Ovary (tissue), 10 donors: ENCODE measurements at places on chromosomes 11 and 22. TPM values are rescaled to one million over a fixed set of nuclear protein-coding genes. Genes with fewer than 3 reads are reported as not detected.

Gene CADM1
- 16.3 TPM for total RNA-seq

- no peak for DNase-seq
- no peaks in the 10 kb centered on the region for H3K27me3 ChIP-seq
- H3K4me1 ChIP-seq: peaks cover 9% of the 10 kb centered on the region
- no peak overlapping the region for H3K27ac ChIP-seq
- H3K4me3 ChIP-seq: no peak overlapping the region
These were observed 5.4 kb downstream of the MCHR1 start for GRCh38 chr22:40684728-40685127.

GRCh38 chr11:85806876-85807275 is 4.1 kb downstream of the SYTL2 start:
- H3K27me3 ChIP-seq: no peaks in the 10 kb centered on the region
- H3K4me3 ChIP-seq: no peak overlapping the region
- no peaks in the 10 kb centered on the region for H3K36me3 ChIP-seq
- peaks cover 3% of the 10 kb centered on the region for H3K4me1 ChIP-seq

Gene CHST1
- total RNA-seq: 9.9 TPM

Gene BACE1
- total RNA-seq: 30.7 TPM

- DNase-seq: no peak
- no peaks in the 10 kb centered on the region for H3K4me1 ChIP-seq
- no peaks in the 10 kb centered on the region for H3K27me3 ChIP-seq
- H3K36me3 ChIP-seq: no peaks in the 10 kb centered on the region
These were observed 313 bp downstream of the PRCP start for GRCh38 chr11:82899957-82900276.

Gene PIK3IP1
- total RNA-seq: 34.2 TPM

Gene SYT9
- 0.13 TPM for total RNA-seq

Gene AHNAK
- 644 TPM for total RNA-seq

DNA sequence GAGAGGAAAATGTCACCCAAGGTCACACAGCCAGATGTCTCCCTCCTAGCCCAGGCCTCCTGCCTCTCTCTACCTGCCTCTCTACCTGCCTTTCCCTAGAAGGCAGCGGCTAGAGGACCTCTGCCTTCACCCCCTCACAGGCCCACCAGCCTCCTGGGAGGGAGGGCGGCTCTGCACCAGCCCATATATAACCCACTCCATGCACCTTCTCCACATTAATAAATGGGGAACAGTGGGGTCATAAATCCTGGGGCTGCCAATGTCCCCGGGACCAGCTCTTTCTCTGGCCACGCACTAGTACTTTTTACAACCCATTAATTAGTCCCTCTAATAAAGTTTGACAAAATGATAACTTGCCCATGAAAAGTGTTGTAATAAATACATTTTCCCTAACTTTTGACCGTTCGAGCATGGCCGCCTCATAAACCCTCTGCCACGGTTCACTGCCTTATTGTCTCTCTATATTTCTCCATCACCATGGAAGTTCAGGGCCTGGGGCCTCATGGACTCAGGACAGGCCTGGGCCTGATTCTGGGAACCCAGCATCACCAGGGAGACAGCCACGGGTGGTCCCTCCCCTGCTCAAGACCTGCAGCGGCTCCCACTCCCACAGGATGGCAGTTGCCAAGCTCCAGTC is 102.1 kb downstream of the MN1 start:
- no peak overlapping the region for H3K27ac ChIP-seq
- H3K36me3 ChIP-seq: no peaks in the 10 kb centered on the region
- no peaks in the 10 kb centered on the region for H3K27me3 ChIP-seq
- H3K4me1 ChIP-seq: no peaks in the 10 kb centered on the region

Gene TRIM51G
- not detected for total RNA-seq

Gene FIBIN
- total RNA-seq: 5.2 TPM

Gene VWCE
- 39.9 TPM for total RNA-seq

- no peaks in the 10 kb centered on the region for H3K27me3 ChIP-seq
- H3K4me1 ChIP-seq: no peaks in the 10 kb centered on the region
- H3K4me3 ChIP-seq: no peak overlapping the region
- H3K36me3 ChIP-seq: no peaks in the 10 kb centered on the region
- no peak overlapping the region for H3K27ac ChIP-seq
These were observed 185.4 kb upstream of the B3GAT1 start for GRCh38 chr11:134597452-134597851.

Gene NLRP10
- total RNA-seq: not detected

Gene IMMP1L
- total RNA-seq: 24.7 TPM

DNA sequence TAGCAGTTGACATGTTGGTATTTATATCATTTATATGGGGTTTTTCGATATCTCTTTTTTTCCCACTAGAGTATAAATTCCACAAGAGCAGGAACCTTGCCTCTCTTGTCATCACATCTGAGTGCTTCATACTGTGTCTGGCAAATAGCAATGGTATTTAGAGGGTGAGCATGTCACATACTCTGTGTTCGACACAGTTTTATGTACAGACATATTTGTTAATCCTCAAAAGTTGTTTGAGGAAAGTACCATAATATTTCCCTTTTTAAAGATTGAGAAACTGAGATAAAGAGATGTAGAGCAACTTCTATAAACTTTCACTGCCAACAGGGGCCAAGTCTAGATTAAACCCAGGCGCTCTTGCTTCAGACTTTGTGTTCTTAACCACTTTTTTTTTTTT is 324.6 kb upstream of the PDGFD start:
- H3K4me1 ChIP-seq: no peaks in the 10 kb centered on the region
- H3K27ac ChIP-seq: no peak overlapping the region
- no peak for DNase-seq

GRCh38 chr22:39917776-39918495 is 17.1 kb downstream of the GRAP2 start:
- H3K36me3 ChIP-seq: no peaks in the 10 kb centered on the region
- H3K4me1 ChIP-seq: no peaks in the 10 kb centered on the region
- no peak overlapping the region for H3K27ac ChIP-seq
- DNase-seq: no peak
- H3K27me3 ChIP-seq: no peaks in the 10 kb centered on the region
- H3K4me3 ChIP-seq: no peak overlapping the region

DNA sequence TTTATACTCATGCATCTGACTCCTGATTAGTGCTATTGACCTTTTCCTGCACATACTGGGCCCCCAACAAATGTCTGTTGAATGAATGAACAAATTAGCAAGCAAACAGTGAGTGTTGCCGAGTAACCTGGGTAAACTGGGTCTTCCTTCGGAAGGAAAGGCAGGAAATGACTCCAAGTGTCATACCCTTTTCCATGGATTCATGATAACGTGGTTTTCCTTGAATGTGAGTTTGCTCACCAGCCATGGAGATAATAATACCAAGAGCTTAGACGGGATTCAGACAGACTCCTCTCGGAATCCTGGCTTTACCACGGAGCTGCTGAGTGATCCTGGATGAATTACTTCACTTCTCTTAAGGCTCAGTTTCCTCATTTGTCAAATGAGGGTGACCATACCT is 16.7 kb downstream of the TECTA start:
- no peak overlapping the region for H3K27ac ChIP-seq
- no peaks in the 10 kb centered on the region for H3K27me3 ChIP-seq
- H3K4me1 ChIP-seq: no peaks in the 10 kb centered on the region
- DNase-seq: no peak
- no peak overlapping the region for H3K4me3 ChIP-seq
- no peaks in the 10 kb centered on the region for H3K36me3 ChIP-seq

GRCh38 chr22:26239581-26239980 is 70.3 kb downstream of the SEZ6L start:
- H3K36me3 ChIP-seq: no peaks in the 10 kb centered on the region
- no peak for DNase-seq
- no peaks in the 10 kb centered on the region for H3K27me3 ChIP-seq
- no peak overlapping the region for H3K27ac ChIP-seq

Gene PRG2
- total RNA-seq: not detected

DNA sequence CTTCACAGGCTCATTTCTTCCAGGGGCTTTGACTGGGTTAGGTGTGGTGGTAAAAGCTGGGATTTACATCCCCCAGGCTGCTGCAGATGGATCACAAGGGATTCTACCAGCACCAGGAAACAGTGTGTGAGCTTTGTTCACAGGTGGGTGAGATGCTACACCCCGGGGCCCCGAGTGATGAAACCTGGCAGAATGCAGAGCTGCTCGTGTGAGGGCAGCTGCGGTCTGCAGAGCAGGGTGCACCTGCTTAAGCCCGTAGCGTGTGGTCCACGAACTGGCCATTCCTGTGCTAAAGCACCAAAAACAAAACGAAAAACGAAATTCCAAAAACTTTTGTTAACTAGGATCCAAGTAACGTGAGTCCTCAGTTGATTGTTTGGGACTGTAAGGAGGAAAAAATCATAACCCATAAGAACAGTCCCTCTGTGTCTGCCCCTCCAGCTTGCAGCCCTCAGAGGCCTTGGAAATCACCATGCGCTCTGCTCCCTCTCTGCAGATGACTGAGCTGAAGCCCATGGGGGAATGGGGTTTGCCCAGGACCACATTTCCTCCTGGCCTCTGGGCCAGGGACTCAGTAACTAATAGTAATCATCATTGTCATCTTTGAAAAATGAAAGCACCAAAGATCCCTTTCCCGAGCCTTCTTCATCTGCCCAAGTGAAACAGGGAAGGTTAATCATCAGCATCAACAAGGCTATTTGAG is 24.6 kb downstream of the ELF5 start:
- no peak overlapping the region for H3K4me3 ChIP-seq
- no peak overlapping the region for H3K27ac ChIP-seq
- H3K27me3 ChIP-seq: no peaks in the 10 kb centered on the region
- no peak for DNase-seq
- H3K4me1 ChIP-seq: no peaks in the 10 kb centered on the region
- H3K36me3 ChIP-seq: no peaks in the 10 kb centered on the region

Gene USP28
- total RNA-seq: 26.1 TPM

DNA sequence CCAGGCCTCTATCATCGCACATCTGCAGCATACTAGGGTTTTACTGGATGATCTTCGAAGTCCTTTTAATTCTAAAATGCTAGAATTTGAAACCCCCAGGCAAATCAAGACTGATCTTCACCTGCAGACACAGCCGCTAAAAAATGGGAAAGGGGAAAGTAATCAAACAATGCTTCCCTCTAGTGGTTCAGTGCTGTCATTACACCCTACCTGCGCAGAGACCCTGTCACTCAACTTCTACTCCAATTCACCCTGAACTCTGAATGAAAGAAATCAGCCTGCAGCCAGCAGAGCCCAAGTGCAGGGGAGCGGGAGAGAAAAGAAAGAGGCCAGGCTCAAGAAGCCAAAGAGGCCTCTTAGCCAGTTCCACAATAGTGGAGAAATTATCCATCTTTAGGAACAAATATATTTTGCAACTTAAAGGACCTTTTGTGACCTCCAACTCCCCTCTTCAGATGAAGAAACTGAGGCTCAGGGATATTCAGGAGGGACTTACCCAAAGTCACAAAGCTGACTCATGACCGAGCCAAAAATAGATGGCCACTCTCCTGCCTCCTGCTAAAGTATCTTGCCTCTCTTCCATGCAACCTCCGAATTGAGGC is 33.0 kb downstream of the SERGEF start:
- DNase-seq: no peak
- no peaks in the 10 kb centered on the region for H3K36me3 ChIP-seq
- H3K4me1 ChIP-seq: no peaks in the 10 kb centered on the region
- H3K27me3 ChIP-seq: no peaks in the 10 kb centered on the region

Gene MIAT
- 0.77 TPM for total RNA-seq

- no peak overlapping the region for H3K27ac ChIP-seq
- no peak for DNase-seq
- H3K36me3 ChIP-seq: no peaks in the 10 kb centered on the region
- no peak overlapping the region for H3K4me3 ChIP-seq
- H3K27me3 ChIP-seq: no peaks in the 10 kb centered on the region
- H3K4me1 ChIP-seq: no peaks in the 10 kb centered on the region
These were observed 107.8 kb downstream of the FAR1 start for GRCh38 chr11:13776134-13776815.

DNA sequence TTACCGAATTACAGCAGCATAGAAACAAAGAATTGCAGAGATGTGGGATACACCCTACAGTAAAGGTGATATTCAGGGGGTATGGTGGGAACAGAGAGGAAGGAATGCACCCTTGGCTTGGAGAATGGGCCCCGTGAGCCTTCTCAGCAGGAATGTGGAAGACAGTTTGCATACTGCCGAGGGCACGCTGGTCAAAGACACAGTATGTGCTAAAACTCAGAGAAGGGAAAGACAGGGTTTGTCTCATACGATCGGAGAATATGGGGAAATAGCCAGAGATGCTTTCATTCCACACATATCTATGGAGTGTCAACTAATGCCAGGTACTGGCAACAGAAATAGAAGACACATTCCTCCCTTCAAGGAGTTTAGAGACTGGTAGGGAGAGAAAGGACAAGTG is 36.9 kb downstream of the UBASH3B start:
- no peak for DNase-seq
- no peak overlapping the region for H3K4me3 ChIP-seq
- H3K4me1 ChIP-seq: peaks cover 3% of the 10 kb centered on the region

DNA sequence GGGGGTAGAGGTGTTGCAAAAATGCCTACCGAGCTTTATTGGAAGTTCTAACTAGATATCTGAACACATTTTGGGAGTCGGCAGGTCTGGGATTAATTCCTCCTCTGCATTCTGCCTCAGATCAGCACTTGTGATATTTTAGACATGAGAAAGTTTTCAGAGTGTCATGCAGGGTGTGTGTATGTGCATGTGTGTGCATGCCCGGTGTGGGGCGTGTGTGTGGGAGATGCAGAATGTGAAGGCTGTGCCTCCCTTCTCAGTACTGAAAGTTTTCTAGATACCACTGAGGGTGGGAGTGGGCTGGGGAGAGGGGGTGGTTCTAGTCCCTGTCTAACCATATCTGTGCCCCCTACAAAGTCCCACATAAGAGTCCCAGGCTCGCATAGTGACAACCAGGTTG is 180.0 kb upstream of the NTM start:
- no peak overlapping the region for H3K27ac ChIP-seq
- no peaks in the 10 kb centered on the region for H3K27me3 ChIP-seq
- DNase-seq: no peak
- H3K4me3 ChIP-seq: no peak overlapping the region
- H3K4me1 ChIP-seq: no peaks in the 10 kb centered on the region
- no peaks in the 10 kb centered on the region for H3K36me3 ChIP-seq

Gene RIMBP3C
- not detected for total RNA-seq

DNA sequence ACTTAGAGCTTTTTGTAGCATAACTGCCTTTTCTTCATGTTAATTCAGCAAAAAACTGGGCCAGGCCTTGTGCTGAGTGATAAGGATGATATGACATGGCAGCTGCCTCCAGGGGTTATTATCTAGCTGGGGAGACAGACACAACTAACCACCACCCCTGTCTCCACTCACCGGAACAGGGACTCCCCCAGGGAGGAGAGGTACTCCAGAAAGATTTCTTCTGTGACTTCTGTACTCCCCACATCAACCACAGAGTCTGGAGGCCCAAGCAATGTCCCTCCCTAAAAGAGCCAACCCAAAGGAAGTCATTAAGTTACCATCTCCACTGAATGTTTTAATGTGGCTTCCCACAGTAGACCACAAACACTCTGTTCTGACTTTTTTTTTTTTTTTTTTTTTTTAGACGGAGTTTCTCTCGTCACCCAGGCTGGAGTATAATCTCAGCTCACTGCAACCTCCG is 14.3 kb upstream of the PMM1 start:
- H3K27me3 ChIP-seq: no peaks in the 10 kb centered on the region
- H3K4me3 ChIP-seq: no peak overlapping the region
- no peaks in the 10 kb centered on the region for H3K4me1 ChIP-seq

Gene ZNF280B
- 1.7 TPM for total RNA-seq

- no peak within 1 kb of the TSS for H3K4me3 ChIP-seq
- no peak for DNase-seq
- no peak within 1 kb of the TSS for H3K27ac ChIP-seq
- no peaks in the 10 kb centered on the region for H3K27me3 ChIP-seq
- H3K36me3 ChIP-seq: no peaks in the 10 kb centered on the region
These were observed at the start of gene MS4A1 for GRCh38 chr11:60455531-60456042. MS4A1 (plus strand) TSS chr11:60455847; CDS start chr11:60462375, 6,528 bp downstream.

GRCh38 chr11:63937713-63938478 is 906 bp upstream of the NAA40 start:
- H3K4me3 ChIP-seq: peak overlapping the region; percentile 78
- DNase-seq: peak; percentile 44
- peak overlapping the region; percentile 34 for H3K27ac ChIP-seq
- no peaks in the 10 kb centered on the region for H3K36me3 ChIP-seq
- H3K4me1 ChIP-seq: peaks cover 6% of the 10 kb centered on the region
- no peaks in the 10 kb centered on the region for H3K27me3 ChIP-seq

Gene MOGAT2
- not detected for total RNA-seq
